Sigmoid colon (tissue), 7 donors: ENCODE measurements at places on chromosomes 6 and 20.

- no peak for DNase-seq
Measured at GRCh38 chr6:47403801-47404200, 73.8 kb upstream of the CD2AP start.

DNA sequence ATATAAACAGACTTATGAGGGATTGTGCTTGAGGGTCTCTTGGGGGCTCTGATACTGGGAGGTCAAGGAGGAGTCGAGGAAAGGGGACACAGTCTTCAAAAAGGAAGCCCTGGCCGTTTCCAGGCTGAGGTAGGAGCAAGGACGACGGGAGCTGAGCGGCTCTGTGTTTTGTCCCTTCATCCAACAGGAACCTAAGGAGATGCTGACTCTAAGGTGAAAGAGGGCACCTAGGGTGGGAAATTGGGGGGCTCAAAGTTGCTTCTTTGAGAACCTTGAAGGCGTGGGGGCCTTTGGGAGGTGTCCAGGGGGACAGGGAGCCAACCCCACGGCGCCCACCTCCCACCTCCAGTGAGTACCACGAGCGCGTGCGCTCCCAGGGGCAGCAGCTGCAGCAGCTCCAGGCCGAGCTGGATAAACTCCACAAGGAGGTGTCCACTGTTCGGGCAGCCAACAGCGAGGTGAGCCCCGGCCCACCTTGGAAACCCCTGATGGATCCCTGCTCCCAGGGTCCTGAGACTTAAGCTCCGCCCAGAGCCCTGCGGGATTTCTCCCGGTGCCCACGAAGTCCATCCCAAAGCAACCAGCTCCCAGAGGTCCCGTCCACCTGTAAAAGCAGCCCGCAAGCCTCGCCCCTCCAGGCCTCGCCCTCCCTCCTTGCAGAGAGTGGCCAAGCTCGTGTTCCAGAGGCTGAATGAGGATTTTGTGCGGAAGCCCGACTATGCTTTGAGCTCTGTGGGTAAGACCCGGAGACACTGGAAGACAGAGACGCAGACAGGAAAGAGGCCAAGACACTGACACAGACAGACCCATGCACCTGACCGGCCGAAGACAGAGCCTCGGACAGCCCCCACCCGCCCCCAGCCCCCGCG lies 2.9 kb downstream of the SPAG4 start:
- DNase-seq = peak; percentile 72

DNA sequence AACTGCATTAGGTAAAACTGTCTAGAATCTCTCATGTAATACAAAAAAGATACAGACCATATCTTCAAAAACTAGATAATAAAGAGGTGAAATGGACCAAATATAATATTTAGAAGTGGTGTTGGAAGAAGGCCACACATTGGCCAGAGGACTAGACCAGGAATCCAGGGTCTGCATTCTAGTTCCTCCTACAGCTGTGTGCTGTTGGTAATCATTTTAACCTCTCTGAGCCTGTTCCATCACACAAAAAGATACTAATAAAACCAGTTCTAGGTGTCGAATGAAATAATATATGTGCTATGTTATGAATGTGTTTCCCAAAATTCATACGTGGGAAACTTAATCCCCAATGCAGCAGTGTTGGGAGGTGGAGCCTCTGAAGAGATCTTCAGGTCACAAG lies 111.6 kb upstream of the RREB1 start:
- DNase-seq = no peak

DNA sequence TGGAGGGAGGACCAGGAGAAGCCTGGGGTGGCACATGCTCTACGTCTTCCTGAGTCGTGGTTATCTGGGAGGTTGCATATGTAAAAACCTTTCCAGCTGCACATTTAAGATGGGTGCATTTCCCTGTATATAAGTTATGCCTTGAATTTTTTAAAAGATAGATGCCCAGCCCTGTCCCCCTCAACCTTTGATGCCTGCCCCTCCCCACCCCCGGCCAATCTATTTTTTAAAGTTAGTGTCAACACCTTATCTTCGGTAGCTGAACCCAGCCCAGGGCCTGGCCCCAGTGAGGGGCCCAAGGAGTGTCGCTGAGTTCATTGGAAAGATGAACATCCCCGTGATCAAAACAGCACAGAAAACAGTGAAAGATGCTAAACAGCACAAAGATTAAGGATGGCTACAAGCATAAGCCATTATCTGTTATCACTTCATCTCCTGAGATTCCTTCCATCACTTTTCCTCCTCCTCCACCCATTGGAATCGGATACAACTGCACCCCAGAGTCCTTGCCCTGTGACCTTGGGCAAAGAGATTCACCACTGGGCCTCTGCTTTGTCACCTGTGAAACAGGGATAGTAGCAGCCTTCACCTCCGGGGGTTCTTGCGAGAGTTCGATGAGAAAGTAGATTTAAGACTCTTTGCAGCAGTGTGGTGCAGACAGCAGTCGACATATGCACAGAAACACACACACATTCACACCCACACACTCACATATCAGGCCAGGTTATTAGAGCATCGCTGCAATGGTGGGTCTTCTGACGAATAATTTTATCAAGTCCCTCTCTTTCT lies 47.5 kb downstream of the SIRPA start:
- peak; percentile 26 for DNase-seq

- no peak for DNase-seq
Measured at GRCh38 chr20:11230999-11231398, 557.2 kb upstream of the JAG1 start.

- no peak for DNase-seq
Measured at GRCh38 chr6:14474816-14475215, 357.2 kb downstream of the CD83 start.

- DNase-seq = no peak
Measured at GRCh38 chr6:147642458-147642857, 134.0 kb downstream of the SAMD5 start.

DNA sequence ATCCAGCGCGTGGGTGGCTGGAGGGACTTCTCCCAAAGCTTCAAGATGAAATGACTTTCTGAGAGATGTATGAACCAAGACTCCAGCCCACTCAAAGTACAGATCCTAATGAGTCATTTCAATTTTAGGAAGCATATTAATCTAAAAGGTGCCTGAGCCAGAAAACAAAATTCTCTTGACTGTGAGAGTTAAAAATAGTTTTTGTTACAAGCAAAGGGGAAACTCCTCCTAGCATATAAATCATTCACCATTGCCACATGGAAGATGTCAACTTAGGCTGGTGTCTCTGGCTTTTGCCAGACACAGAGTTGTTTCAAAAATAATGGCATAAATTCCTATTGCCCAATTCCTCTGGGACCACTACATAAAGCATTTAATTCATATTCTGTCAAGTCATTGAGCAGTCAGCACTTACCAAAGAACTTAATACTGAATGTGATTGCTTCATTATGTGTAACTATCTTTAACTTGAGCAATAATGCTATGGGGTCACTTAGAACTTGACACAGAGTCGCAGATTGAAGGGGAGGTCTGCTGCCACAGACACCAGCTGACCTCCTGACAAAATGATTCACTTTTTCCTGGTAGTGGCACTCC lies 280.6 kb downstream of the SLC35F1 start:
- DNase-seq = no peak

GRCh38 chr20:31811796-31812728 lies 7.1 kb upstream of the MYLK2 start:
- no peak for DNase-seq

GRCh38 chr6:162940426-162940825 lies 212.7 kb downstream of the PACRG start:
- DNase-seq = no peak

DNA sequence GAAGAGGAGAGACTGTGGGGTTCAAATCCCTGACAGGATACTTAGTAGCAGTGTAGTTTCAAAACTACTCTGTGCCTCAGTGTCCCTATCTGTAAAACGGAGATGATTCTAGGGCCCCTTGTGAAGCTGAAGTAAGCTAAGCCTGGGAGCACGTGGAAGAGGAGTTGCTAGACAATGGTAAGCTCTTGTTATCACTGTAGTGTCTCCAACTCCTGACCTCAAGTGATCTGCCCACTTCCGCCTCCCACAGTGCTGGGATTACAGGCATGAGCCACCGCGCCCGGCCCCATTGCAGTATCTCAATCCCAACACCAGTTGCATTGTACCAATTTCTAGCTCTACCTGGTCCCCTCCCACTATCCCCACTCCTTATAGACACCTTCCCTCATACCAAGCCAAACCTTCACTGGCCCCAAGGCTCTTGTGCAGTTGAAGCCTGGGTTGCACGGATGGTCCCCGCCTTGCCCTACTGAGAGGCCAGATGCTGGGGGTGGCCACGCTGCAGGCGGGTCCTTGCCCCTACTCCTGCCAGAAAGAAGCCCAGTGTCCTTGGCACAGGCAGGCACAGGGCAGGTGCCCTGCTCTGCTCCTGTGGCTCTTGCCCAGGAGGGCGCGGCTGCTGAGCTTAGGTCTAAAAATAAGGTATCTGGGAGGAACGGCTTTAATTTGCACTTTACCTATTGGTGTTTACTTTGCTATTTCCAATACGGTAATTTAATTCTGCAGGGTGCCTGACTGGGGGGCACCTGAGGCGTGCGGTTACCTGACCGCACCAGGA lies 118.1 kb downstream of the VEGFA start:
- no peak for DNase-seq

GRCh38 chr6:63418741-63419140 lies 99.0 kb upstream of the LGSN start:
- DNase-seq = no peak

DNA sequence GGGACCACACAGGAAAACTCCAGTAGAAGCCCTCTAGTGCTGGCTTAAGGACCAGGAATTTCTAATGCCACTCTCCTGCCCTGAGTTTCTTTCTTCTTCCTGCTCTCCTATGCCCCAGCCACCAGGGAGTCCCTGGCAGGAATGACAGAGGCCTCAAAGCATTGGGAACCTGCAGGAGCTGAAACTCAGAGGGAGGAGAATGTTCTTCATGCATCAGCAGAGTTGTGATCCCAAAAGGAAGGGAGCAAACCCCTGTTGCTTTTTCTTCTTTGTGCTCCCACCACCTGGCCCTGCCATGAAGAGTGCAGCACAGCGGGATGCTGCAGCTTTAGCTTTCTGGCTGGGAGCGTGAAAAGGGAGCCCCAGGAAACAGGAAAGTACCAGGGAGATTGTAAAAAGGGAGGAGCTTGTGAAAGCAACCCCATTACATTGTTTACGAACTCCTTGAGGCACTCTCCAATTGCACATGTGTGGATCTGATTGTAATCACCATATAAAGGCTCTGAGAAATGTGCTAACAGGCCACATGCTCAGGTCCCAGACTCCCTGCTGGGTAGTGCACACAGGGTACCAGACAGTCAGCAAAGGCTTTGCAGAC lies 34.7 kb upstream of the FKBP1A start:
- DNase-seq = no peak

- DNase-seq = no peak
Measured at GRCh38 chr6:128161263-128161662, 260.4 kb upstream of the THEMIS start.

GRCh38 chr6:31541059-31541657 lies 645 bp downstream of the DDX39B start:
- DNase-seq = no peak

DNA sequence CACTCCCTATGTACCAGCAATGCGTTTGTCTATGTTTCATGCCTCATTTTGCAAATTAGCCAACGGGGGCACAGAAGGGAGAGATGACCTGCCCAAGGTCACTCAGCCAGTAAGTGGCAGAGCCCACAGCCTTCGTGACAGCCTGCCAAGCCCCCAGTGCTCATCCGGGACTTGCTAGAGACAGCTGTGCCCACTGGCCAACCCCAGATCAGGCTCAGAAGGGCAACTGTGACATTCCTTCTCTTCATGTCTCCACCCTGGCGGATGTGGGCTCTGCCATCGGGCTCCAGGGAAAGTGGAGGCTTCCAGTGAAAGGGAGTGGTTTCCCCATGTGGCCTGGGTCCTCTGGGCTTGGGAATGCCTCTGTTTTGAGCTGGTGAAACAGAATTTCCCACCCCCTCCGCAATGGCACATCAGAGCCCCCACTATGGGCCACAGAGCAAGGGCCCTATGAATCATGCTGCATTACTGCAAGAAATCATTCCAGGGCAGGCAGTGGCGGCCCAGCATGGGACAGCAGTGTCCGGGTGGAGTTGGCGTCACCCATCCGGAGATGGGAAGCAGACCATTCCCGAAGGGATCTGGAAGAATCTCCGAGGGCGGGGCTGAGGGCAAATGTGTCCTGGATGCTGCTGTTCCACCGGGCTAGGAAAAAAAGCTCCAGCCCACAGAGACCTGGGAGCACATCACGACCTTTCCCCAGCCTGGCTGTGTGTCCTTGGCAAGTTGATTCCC lies 9.1 kb downstream of the RSPO4 start:
- no peak for DNase-seq

DNA sequence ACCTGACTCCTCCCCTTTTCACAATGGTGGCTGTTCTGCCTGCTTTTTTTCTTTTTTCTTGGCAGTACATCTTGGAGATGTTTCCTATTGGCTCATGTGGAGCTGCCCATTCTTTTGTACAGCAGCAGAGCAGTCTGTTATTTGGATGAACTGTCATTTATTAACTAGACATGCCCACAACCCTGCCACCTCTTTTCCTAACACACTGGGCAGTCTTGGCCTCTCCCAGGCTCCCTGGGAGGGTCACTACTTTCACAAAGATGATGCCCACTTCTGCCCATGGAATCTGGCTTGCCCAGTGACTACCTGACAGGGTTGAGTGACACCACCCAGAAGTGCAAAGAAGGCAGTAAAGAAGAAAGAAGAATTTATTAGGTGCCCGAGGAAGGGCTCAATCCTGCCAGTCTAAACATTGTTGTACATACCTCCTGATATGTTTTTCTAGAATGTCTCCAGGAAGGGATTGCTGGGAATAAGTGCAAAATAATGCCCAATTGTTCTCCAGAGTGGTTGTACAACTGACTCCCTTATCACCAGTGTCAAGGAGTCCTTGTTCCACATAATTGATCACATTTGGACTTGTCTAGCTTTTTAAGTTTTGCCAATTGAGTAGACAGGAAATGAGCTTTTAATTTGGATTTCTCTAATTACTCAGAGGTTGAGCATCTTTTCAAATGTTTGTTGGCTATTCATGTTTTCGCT lies 19.7 kb upstream of the SCRT2 start:
- peak; percentile 9 for DNase-seq

DNA sequence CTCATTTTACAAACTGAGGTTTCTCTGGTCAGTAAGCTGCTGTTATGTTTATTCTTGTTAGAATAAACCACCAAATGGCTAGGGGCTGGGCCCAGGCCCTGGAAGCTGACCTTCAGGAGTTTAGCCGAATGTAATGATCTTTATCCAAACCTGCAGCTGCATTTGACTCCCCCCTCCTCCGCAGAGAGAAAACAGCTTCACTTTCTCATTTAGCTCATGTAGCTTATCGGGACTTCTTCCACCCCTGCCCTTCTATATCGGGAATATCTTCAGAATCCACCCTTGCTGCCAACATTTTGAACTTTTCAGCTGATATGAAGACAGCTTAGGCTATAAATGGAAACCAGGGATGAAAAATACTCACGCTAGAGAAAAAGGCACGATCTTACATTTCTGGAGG lies 102.6 kb downstream of the ZMYND8 start:
- DNase-seq = no peak

- DNase-seq = peak; percentile 75
Measured at GRCh38 chr20:59933296-59933848, at the start of gene SYCP2. Gene SYCP2 (minus strand): TSS chr20:59933637. CDS start chr20:59922413, 11,224 bp downstream.

GRCh38 chr6:30691208-30691847 lies 544 bp upstream of the NRM start:
- DNase-seq = no peak
